CD4-positive, alpha-beta T cell treated with Interleukin-17A for 4 hours (primary cell): ENCODE measurements at places on chromosomes 2 and 18.
A peak's percentile ranks its signal among the peaks of the same experiment; 100 is the strongest.

- DNase-seq: no peak
These were observed 179.6 kb downstream of the KLHL29 start for GRCh38 chr2:23564615-23564960.

DNA sequence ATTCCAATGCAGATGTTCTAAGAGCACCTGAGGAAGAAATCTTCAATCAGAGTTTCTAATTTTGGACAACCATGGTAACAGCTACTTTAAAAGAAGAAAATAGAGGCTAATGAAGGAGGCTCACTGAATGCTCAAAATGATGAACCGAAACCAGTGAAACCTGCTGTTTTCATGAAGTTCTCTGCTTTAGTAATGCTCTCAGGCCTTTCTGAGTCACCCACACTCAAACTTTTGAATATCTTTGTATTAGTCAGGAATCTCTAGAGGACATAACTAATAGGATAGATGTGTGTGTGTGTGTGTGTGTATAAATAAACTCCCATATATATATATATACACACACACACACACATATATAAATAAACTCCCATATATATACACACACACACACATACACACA lies 76.9 kb upstream of the RIT2 start:
- DNase-seq: no peak

GRCh38 chr2:130824492-130825061 lies 12.1 kb upstream of the ARHGEF4 start:
- DNase-seq: peak; percentile 71

DNA sequence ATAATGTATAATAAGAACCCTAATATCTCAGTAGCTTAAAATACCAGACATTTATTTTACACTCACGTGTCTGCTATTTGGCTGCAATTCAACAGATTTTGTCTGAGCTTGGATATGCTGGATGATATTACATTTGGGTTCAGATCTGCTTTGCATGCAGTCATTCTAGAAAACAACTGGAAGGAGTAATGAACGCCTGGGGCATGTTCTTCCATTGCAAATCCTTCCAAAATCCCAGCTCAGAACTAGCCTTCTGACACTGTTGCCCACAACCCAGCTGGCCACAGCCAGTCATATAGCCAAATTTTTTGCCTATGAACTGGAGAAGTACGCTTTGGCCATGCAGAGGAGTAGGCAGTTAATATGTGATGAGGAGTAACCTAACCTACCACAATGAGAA lies 597.8 kb upstream of the VRK2 start:
- DNase-seq: no peak
